ENCODE measurements at places on chromosomes 16 and 17. TPM values are rescaled to one million over a fixed set of nuclear protein-coding genes. Genes with fewer than 3 reads are reported as not detected.

DNA sequence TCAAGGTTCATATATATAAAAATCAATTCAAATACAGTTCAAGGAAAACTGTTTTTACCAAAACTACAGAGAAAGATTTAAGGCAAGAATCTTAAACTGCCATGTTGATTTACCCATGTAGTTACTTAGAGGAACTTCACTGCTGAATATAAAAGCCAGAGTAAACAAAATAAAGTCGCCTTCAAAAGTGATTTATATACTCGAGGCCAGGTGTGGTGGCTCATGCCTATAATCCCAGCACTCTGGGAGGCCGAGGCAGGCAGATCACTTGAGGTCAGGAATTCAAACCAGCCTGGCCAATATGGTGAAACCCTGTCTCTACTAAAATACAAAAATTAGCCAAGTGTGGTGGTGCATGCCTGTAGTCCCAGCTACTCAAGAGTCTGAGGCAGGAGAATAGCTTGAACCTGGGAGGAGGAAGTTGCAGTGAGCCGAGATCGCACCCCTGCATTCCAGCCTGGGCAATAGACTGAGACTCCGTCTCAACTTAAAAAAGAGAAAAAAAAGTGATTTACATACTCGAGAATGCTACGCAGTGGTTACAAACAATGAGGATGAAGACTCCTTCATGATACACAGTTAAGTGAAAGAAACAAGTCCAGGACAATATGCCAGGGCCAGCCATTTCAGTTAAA lies 54.1 kb upstream of the CNEP1R1 start:
- DNase-seq = no peak

DNA sequence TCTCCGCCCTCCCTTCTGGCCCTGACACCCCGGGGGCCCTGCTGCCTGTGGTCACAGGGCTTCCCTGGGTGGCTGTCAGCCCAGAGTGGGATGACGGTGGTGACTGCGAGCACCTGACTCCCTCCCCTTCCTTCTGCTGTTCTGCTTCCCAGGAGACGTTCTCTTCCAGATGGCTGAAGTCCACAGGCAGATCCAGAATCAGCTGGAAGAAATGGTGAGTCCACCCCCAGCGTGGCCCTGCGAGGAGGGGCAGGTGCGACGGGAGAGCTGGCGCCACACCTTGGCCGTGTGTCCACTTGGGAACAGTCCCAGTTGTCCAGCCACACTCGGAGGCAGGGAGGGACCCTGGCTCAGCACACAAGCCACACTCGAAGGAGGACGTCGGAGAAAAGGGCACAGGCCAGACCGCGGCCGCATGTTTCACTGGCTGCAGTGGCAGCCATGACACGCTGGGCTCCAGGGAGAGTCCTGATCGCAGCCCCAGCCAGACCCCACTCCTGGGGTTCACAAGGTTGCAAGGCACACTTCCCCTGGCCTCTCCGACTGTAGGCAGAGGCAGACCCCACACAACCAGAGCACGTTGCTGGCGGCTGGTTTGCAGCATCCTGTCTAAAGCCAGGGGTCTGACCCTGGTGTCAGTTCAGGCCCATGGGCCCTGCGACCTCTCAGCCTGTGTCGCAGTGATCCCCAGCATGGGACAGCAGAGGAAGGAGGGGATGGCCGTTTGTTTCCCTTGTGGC lies 49.9 kb downstream of the BAIAP2 start:
- no peak for DNase-seq

- DNase-seq = no peak
Measured at GRCh38 chr16:583815-584591, 5.9 kb upstream of the RAB40C start.

DNA sequence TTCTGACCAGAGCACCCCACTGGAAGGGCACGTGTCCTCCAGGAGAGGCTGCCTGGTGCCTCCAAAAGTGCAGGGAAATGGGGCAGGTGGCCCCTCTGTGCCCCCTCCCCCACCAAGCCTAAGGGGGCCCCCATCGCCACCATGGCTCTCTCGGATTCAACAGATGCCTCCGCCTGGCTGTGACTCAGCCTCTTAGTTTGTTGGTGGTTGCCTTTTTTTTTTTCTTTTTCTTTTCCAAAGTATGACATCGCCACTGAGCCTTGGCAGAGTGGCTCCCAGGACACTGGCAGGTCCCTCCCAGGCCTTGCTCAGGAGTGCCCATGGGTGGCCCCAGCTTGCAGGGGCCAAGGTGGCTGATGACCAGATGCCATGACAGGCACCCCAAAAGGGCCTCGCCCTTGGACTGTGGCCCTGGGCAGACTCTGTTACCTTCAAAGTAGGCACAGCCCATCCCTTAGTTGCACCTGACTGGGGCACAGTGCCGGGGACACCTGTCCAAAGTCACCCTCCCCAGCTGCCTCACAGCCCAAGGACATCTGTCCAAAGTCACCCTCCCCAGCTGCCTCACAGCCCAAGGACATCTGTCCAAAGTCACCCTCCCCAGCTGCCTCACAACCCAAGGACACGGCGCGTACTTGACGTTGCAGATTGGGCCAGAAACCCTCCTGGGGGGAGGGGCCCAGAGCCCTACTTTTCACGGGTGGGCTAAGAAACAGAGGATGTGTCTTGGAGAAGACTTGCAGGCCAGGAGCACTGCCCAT lies 29.6 kb downstream of the NPTX1 start:
- no peak for DNase-seq

DNA sequence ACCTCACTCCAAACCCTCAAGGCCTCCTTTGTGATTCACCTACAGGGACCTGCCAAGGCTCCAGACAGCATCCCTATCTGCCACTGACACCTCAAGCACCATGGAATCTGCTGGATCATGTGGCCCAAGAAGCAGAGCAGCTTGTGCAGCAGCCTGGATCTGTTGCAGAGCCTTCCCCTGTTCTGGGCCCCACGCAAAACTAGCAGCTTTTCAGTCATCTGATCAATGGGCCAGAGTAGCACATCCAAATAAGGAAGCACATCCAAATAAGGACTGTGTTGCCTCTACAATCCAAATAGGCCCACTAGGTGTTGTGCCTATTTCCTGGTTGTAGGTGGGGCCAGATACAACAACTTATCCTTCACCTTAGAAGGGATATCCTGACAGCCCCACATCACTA lies 97.1 kb upstream of the GNAO1 start:
- DNase-seq = no peak

DNA sequence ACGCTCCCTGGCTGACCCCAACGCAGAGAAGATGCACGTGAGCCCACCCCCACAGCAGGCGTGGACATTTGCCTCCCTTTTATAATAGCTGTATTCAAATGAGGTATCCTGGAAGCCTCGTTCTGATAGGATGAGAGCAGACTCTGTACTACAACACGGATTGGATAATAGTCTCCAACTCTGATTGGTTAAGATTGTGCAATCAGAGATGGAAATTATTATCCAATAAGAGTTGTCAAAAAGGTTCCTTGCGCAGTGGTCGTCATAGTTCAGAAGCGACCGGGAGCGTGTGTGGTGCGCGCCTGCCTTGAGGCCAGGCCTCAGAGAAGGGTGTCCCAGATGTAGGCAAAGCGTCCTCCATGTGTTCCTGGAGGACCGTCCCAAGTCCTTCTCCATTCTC lies 104.6 kb downstream of the USP22 start:
- DNase-seq = no peak

DNA sequence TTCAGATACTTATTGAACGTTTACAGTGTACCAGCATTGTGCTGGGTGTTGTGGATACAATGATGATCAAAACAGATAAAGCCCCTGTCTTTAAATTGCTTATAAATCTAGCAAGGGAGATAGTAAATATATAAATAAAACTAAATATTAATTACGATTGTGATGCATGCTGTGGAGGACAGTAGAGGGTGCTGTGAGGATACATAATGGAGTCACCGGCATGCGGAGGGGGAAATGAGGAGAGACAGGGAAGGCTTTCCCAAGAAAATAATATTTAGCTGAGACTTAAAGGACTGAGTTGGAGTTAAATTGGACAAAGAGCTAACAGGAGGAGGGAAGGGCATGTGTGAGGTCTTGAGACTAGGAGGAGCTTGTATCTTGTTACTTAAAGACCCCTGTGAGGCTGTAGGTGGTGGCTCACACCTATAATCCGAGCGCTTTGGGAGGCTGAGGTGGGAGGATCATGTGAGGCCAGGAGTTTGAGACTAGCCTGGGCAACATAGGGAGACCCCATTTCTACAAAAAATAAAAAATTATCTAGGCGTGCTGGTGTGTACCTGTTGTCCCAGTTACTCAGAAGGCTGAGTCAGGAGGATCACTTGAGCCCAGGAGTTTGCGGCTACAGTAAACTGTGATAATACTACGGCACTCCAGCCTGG lies 2.4 kb downstream of the DHRS7B start:
- peak; percentile 73 for DNase-seq

GRCh38 chr17:73684183-73684582 lies 39.9 kb upstream of the SDK2 start:
- no peak for DNase-seq

Gene TMIGD1
- not detected for total RNA-seq

- no peak for DNase-seq
Measured at GRCh38 chr17:61208301-61209105, 191.1 kb upstream of the TBX2 start.

Gene ACAP1
- total RNA-seq = 1.0 TPM

GRCh38 chr17:75138519-75138918 lies 7.0 kb upstream of the NT5C start:
- no peak for DNase-seq

DNA sequence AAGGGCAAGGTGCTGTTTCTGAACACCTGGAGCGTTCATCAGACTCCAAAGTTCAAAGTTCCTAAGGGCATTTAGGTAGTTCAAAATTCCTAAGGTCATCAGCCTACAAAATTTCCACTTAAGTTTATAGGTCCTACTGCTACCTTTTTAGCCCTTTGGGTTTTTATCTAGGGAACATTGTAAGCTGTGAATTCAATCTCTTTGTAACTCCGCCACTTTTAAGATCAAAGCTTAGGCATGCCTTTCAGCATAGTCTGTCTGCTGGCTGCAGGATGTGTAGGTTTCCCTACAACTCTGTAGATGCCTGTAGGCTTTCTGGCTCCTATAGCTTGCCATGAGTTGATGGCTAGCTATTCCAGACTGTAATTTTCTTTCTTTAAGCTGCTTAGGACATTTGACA lies 291.6 kb downstream of the MAP2K6 start:
- no peak for DNase-seq

Gene C16orf89
- total RNA-seq = not detected

Gene SERPINF2
- total RNA-seq = not detected

DNA sequence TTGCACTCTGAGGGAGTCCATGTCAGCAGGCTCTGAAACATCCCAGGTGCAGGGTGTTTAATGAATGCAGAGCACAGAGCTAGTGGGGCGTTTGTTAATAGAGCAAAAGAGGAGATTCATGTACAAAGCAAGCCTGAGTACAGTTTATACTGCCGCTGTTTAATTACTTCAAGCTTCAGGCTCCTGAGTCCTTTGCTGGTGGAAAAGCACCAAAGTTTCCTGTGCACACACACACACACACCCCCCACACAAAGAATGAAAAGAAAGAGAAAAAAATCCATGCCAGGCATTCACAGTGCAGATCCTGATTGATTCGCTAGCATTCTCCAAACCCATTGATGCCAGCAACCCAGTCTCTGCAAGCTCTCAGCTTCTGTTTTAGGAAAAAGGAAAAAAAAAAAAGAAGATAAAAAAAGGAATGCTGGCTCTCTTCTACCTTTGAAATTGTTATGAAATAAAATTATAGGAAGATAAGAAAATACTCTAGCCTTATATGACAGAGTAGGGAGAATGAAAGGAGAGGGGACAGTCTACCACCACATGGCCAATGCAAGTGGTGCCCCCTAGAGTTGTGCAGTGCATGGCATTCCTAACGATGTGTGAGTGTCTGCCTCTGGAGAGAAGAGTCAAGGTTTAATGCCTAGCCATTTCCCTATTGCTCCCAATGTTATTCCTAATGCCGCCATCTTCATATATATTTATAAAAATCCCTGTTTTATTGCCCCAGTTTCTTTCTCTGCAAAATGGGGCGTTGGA lies 216.5 kb downstream of the TMEM114 start:
- DNase-seq = no peak

GRCh38 chr17:47848198-47848513 lies 2.8 kb downstream of the SP6 start:
- no peak for DNase-seq

Gene CEP95
- 17.3 TPM for total RNA-seq

DNA sequence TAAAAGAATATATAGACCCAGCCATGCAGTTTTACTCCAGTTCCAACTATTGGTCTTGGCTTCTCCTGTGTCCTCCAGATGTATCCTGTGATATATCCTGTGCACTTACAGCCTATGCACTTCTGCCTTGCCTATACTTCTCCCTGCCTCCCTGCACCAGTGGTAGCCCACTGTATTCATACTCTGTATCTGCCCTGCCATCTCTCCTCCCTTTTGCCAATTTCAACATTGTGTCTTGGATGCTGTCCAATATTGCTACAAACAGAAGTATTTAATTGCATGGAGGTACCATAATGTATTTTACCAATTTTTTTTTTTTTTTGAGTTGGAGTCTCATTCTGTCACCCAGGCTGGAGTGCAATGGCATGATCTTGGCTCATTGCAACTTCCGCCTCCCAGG lies 242.7 kb downstream of the HAPSTR1 start:
- DNase-seq = peak; percentile 72

DNA sequence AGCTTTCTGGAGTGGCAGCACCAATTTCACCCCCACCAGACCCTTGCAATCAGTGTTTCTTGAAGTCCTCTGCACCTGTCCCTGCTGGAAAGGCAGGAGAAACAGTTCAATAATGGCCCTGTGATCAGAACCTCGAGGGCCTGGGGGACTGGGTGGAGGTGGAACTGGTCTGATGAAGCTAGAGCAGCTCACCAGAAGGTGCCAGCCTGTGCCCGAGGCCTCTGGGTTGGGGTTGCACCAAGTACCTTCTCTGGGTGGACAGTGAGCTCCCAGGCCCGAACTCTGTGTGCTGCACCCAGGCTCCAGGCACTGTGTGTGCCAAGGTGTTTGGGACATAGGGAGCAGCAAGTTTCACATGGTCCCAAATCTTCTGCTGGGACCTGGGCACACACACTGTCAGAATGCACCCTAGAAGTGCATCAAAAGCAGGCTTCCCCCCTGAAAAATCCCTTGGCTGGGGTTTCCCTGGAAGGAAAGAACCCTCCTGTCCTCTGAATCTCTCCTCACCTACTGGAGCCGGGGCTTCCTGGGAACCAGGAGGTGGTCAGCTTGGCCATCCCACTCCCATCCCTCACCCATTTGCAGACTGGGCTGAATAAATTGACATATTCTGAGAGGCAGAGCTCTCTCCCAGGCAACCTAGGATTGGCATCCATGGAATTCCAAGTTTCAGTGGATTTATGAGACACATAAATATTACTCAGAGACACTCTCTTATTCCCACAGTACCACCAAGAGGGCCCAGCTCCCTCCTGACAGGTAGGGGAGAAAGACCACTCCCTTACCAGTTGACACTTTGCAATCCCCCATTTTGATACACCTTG lies 17.4 kb downstream of the CD300LG start:
- DNase-seq = no peak

Gene C1QTNF1
- total RNA-seq = 10.7 TPM

DNA sequence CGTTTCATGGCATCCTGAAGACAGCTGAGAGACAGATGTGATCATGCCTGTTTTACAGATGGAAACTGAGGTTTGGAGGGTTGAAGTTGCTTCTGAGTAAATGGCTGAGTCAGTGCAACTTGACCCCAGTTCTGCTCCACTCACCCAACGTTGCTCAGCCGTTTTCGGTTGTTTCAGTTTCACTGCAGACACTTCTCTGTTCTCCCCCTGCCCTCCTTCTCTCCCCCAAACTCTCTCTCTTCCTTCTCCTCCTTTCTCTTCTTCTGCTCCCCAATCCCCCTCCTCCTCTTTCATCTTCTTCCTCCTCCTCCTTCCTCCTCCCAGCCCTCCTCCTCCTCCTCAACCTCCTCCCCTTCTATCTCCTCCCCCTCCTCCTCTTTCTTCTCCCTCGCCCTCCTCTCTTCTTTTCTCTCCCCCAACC lies 9.4 kb upstream of the CEP20 start:
- DNase-seq = no peak
